ENCODE measurements at places on chromosomes 2 and 18. TPM values are rescaled to one million over a fixed set of nuclear protein-coding genes. Genes with fewer than 3 reads are reported as not detected.

Gene RAB6C
- total RNA-seq = not detected

Gene FARSB
- total RNA-seq = 5.8 TPM

DNA sequence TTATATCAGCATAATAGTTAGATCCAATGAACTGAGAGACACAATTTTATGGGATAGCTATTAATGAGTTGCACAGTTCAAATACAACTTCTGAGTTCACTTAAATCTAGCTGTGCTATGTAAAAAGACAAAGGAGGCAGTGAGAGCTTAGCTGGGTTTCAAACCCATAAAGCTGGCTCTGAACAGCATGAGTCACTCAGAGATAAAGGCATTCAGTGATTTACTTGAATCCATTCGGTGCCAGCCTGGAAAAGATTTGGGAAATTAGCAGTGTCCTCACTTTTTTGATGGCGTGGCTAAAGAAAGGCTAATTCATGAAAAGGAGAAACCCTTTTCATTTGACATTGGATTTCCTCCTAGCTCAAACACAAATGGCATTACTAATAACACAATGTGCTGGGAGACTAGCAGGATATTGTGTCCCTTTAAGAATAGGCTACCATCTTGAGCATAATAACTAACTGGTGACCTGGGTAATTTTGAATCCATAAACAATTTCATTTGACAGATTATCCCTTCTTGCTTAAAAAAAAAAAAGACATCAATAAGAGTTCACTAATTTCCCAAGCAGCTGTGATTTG, 98.4 kb upstream of the NEUROD1 start:
- DNase-seq = no peak

Gene CDH19
- total RNA-seq = 11.3 TPM

DNA sequence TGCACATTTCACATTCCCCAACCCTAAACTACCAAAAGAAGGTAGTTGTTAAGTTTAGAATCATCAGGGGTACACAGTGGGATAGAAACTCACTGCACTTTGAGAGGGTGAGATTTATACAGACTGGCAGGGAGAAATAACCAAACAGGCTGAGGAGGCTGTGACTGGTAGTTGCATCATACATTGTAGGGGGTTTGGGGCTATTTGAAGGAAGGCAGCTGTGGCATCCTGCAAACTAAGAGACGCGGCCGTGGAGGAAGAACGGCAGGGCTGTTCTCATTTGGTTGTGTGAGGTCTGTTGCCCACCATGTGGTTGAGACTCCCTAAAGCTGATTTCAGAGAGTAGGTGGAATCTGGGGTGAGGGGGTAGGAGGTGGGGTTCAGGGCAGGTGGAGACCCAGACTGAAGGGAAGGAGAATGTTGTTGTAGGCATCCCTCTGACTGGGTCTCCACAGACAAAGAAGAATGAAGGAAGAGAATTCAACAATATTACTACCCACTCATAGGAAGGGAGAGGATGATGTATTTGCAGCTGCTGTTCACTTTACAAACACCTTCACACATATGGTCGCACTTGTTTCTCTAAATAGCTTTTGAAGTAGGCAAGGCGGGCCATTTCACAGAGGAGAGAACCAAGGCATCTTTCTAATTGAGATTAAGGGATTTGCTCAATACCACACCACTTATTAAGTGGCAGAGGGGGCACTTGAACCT, 170.9 kb upstream of the SIX2 start:
- no peak for DNase-seq

DNA sequence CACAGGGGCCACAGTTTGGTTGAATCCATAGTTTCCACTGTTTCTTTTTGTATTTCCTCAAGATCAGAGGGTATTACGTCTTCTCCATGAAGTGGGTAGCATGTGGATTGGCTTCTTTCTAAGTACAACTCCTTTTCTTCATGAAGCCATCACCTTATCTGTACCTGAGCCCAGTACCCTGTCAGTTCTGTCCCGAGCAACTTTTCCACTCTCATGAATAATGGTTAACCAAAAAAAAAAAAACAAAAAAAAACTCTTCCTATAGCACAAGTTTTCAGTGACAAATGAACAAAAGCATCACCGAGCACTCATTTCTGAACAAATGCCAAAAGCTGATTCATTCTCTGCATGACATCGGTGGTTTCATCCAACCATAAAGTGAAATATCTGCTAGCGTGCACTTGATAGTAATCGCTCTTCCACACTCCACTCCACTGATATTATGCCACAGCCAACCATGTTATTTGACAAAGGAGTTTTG, 53.0 kb upstream of the CCDC150 start:
- DNase-seq = peak; percentile 28

Gene SP5
- 0.92 TPM for total RNA-seq

Gene CACNB4
- 0.58 TPM for total RNA-seq

- no peak for DNase-seq
Observed at GRCh38 chr18:28124131-28125029, 52.5 kb downstream of the CDH2 start.

- no peak for DNase-seq
Observed at GRCh38 chr2:102880731-102881130, 118.9 kb downstream of the TMEM182 start.

Gene FAM228A
- total RNA-seq = not detected

Gene ANTXR1
- total RNA-seq = 21.6 TPM

DNA sequence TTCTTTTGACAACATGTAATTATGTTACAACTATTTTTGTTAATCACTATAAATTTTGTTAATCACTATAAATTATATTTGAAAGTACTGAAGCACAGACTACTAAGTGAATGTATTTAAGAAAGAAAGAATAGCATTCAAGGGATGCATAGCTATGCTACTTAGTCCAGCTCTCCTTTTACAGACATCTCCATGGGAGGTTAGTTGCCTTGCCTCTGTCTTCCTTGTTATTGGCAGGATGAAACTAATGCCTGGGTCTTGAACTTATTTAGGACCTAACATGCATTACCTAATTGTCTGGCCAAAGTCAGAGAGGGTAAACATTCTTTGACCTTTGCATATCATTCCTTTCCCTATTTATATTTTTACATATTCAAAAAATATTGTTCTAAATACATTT, 519.5 kb downstream of the NRXN1 start:
- DNase-seq = no peak

Gene ZNF804A
- total RNA-seq = 2.9 TPM

DNA sequence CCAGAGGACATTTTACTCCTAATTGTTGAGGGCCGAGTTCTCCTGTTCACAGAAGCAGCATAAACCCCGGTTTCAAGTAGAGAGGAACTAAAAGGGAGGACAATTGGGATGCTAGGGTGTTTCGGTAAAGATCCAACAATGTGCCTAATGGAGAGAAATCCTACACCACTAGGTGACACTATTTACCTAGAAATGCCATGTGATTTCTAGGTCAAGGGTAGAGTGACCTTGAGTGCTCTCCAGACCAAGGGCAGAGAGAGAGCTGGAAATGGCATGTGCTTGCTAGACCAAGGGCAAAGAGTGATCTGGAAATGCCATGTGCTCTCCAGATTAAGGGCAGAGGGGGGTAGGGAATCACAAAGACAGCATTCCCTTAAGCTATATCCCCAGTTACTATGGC, 472.0 kb downstream of the DCDC2C start:
- no peak for DNase-seq

Gene DSC2
- 11.2 TPM for total RNA-seq

Gene TUBB8B
- total RNA-seq = not detected

Gene TM4SF20
- 2.8 TPM for total RNA-seq

DNA sequence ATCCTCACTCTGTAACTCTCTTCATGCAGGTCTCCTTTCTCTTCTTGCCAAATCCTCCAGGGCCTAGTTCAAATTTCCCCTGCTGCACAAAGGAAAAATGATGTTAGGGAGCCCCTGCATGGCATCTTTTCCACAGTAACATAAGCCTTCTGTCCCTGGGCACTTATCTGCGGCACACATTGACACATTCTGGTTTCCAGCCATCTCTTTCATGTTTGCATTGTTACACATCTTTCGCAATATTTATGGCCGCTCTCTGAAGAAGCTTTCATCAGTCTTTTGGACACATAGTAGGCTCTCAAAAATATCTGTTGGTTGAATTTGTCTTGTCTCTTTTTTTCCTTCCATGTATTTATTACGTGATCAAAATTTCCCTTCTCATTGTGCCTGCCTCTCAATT, 1806.1 kb upstream of the PIK3C3 start:
- DNase-seq = no peak

DNA sequence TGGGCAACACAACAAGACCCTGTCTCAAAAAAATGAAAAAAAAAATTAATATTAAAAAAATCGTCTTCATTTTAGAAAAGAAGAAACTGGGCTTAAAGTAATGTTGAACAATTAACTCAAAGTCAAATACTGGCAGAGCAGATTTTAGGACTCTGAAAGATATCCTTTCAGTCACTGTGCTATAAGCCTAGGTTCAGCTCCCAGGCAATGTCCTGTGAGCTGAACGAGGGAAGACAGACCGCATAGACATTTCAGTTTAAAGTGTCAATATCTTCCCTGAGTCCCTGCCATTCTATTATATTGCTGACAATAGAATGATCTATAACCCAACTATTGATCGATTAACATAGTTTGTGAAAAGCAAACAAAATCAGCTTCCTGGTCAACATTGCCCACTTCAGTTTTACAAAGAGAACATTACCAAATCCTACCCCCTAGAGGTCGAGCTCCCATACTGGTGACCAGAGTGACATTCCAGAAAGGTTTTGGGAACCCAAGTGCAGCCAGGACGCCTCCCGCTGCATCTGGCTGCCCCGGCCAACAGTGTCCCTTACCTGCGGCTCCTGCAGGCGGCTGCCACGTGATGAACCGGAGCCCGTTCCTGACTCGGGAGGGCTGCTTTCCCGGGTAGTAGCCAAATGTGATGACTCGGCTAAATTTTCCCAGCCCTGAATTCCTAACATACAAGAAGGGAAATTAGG, 639 bp downstream of the MRO start:
- DNase-seq = peak; percentile 71

Gene MC5R
- total RNA-seq = not detected

Gene SERPINB11
- not detected for total RNA-seq

- DNase-seq = no peak
Observed at GRCh38 chr2:58916063-58916462, 674.9 kb upstream of the FANCL start.

GRCh38 chr2:118903551-118904479, 38.2 kb upstream of the MARCO start:
- no peak for DNase-seq

- DNase-seq = no peak
Observed at GRCh38 chr2:191148791-191149190, 2.0 kb downstream of the STAT4 start.

Gene CCDC121
- 2.2 TPM for total RNA-seq

Gene NPHP1
- 0.58 TPM for total RNA-seq

DNA sequence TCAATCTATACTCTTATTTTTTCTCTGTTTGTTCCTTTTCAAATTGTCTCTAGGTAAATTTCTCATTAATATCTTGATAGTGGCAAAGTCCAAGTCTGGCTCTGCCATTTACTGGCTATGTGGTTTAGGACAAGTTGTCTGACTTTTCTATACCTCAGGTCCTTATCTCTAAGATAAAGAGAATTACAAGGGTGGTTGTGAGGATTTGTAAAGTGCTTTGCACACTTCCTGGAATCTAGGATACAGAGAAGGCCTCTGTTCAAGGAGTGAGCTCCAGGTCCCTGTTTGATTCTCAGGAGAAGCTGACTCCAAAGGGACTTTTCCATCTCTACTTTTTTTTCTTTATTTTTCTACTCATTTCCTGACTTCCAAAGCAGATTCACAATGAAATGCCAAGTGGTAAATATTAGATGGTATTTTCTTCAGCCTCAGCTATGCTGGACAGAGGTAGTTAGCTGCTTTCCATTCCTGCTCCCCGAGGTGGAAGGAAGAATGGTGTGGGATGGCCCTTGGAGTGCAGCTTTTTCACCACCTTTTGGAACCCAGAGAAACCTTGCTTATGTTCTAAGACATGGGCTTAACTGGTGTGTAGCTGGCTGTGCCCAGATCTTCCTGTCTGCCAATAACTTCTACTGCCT, 90.5 kb downstream of the GALNT1 start:
- no peak for DNase-seq
